ENCODE measurements at places on chromosomes 11 and 22.

- no peak for DNase-seq
Observed at GRCh38 chr22:41289671-41290070, 3.7 kb upstream of the RANGAP1 start.

GRCh38 chr11:30914143-30914762 lies 328.1 kb upstream of the MPPED2 start:
- DNase-seq = no peak

DNA sequence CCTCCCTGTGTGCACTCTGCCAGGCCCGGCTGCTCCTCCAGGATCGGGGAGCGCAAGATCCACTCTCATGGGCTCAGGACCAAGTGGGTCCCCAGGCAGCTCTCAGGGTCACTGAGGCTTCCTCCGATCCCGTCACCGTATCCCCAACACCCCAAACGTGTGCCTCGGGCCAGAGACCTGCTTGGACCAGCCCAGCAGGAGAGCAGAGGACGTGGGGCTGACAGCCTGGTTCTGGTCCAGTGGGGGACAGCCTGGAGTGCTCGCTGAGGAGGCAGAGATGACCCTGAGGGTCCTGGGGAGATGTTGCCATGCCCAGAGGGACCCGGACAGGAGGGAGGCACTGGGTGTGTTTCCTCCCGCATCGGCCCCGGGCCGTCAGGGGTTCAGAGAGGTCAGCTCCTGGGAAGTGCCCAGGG lies 1402.6 kb downstream of the BRD1 start:
- no peak for DNase-seq

DNA sequence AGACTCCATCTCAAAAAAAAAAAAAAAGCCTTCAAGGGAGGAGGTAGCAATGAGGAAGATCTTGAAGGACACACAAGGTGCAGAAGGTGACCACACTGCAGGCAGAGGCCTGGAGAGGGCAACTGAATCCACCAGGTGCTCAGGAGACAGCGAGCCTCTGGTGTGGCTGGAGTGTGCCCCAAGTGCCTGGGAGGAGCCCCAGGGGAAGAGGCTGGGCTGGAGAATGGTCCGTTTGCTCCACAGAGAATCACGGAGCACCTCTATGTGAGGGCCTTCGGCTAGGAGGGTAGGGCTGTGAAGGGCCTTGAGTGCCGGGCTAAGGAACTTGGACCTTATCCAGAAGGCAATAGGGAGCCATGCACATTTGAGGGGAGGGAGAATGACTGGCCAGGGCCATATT lies 50.3 kb downstream of the ARRB1 start:
- DNase-seq = no peak

GRCh38 chr11:47577460-47578041 lies 1.2 kb downstream of the KBTBD4 start:
- no peak for DNase-seq

DNA sequence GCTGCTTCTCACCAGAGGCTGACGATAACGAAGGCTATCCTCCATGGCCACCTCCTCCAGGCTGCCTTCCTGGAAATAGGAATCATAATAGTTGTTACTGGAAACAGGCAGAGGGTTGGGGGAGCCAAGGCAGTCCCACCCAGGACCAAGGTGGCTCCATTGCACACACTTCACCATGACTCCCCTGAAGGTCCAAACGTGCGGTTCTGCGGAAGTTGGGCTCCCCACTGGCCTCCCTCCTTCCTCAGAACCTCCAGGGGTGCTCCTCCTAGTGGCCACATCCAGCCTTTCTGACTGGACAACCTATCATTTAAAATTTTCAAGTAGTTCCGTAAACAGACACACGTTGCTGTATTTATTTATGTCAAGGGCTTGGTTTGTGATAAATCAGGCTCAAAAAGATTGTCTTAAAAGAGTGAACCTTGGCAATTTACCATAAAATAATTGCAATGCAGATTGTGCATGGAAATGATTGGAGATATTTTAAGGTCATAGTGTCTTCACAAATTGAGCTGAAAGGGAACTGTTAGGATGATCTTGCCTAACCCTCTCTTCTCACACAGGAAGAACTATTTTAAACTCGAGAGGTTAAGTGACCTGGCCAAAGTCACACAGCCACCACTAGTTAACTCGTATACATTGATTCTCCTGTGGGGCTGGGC lies 1.4 kb upstream of the TCN2 start:
- peak; percentile 19 for DNase-seq

DNA sequence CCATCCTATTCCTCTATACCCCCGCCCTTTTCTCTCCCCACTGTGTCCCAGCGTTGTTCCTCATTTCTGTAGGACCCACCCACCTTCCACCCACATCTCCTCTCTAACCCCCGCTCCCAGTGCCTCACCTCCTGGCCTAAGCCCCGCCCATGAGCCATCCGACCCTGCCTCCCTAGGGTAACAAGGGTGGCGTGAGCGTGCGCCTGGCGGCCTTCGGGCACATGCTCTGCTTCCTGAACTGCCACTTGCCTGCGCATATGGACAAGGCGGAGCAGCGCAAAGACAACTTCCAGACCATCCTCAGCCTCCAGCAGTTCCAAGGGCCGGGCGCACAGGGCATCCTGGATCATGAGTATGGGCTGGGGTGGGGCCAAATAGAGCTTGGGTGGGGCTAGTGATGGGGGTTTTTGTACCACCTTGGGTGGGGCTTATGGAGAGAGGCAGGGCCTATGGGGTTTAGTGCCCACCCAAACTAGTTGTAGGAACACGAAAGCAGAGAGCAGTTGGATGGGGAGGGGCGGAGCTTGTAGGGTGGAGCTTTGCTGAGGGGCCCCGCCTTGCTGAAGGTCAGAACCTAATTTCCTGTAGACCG lies 4.5 kb downstream of the INPP5J start:
- DNase-seq = no peak

GRCh38 chr11:79419120-79419519 lies 21.7 kb downstream of the TENM4 start:
- DNase-seq = peak; percentile 86

DNA sequence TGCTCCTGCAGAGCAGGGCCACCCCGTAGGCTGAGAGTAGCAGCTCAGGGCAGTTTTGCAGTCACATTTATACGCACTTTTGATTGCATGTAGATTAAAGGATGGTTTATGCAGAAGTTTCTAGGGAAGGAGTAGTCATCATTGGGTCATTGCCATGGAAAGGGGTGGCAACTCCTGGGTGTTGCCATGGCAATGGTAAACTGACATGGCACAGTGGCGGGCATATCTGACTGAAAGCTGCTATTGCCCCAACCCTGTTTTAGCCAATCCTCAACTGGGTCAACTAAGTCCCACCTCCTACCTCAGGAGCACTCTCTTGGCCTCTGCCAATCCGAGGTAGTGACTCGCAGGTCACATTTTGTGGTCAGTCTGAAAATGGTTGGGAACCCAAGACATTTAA lies 2.4 kb upstream of the ARSA start:
- DNase-seq = peak; percentile 45

GRCh38 chr11:44854741-44855492 lies 95.8 kb downstream of the TP53I11 start:
- no peak for DNase-seq

DNA sequence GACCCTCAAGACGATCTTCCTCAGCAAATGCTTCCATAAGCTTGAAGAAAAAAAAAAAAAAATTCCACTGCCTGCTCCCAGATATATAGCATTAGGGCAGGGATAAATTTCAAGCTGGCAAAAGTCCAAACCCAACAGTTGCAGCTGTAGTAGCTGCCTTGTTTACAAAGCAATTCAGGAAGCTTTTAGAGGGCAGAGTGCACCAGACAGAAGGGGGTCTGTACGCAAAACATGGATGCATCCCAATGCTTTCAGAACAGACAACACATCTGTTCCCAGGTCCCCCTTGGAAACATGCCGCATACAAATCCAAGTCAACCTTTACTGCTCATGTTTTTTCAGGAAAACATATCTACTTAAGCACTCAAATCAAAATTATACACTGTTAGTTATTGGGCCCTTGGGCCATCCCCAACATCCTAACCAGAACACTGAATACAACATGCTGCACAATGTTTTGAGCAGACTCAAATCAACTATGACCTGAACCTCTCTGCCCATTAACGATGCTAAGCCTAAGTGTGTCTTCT lies 94.5 kb downstream of the CADM1 start:
- no peak for DNase-seq

DNA sequence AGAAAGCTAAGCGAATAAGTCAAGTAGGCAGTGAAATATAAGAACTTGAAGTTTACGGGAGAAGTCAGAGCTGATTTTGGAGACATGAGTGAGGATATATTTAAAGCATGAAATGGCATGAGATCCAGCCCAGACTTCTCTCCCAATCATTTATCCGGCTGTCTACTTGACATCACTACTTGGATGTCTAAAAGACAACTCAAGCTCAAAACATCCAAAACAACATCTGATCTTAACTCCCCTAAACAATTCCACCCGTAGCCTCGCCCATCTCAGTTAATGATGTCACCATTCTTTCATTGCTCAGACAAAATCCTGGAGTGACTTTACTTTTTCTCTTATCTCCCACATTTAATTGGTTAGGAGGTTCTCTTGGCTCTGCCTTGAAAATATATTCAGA lies 44.5 kb downstream of the WEE1 start:
- no peak for DNase-seq

DNA sequence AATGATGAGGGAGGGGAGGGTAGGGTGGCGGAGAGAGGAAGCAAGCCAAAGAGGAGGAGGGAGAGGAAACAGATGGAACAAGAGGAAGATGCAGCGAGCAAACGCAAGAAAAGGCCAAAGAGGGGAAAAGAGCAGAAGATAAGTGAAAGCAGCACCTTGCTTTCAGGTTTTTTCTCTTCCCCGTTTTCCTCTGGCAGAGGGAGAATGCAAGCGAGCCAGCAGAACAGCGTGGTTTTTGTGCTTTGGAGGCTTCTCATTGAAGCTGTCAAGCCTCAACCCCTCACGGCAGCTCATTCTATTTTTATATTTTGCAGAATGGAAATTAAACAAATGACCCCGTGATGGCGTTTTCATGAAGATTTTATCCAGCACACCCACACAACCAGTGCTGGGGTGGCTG lies 67.1 kb upstream of the GRAMD1B start:
- no peak for DNase-seq

GRCh38 chr22:27295040-27295439 lies 506.5 kb downstream of the MN1 start:
- no peak for DNase-seq

DNA sequence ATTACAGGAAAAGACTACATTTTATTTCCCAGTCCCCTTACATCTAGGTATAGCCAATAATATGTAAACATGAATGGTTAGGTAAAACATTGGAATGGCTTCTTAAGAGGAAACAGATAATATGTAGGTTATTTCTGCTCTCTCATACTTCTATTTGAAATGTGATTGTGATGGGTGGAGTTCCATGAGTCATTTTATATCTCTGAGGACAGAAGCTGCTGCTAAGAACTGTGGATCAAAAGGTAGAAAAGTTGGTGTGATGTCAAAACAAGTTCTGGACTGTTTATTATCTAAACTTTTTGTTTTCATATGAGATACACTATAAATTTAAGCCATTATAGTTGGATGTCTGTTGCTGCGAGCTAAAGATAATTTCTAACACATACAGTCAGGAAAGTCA lies 799.4 kb upstream of the TENM4 start:
- no peak for DNase-seq

- peak; percentile 13 for DNase-seq
Observed at GRCh38 chr11:14288189-14288935, 70.6 kb downstream of the RRAS2 start.

GRCh38 chr22:33757041-33757801 lies 163.1 kb downstream of the LARGE1 start:
- no peak for DNase-seq

GRCh38 chr11:117565709-117566108 lies 231.3 kb downstream of the DSCAML1 start:
- no peak for DNase-seq

GRCh38 chr11:1774886-1775285 lies 11.2 kb upstream of the CTSD start:
- DNase-seq = no peak

DNA sequence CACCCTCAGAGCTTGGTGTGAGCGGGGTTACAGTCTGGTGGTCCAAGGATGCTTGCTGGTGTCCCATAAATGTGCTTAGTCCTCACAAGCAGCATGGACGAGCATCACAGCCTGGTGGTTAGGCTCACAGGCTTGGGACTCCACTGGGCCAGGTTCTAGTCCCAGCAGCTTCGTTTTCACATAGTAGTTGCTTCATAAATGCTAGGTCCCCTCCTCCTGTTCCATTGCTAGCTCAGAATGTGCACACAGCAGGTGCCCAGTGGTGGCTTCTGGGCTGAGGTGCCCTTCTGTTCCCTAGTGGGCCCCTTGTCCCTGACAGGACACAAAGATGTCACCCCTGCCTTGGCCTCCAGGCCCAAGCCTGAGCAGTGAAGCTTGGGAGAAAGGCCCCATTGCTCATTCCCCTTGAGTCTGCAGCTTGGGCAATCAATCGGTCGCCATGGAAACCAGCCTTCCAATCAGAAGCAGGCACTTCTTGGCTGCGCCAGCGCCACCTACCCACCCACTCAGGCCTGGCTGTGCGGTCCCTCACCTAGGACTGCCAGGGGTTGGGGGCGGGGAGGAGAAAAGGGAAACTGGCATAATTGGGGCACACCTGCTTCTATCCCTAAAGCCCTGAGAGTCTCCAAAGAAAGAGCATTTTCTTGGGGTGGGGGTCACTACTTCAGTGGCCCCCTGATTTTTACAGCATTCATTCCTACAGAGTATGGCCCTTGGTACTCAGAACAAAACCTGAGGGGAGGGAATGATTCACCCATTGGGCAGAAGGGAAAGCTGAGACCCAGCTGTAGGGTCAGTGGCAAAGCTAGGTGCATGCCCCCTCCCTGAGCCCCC lies 48.1 kb downstream of the CYTH4 start:
- DNase-seq = peak; percentile 75

DNA sequence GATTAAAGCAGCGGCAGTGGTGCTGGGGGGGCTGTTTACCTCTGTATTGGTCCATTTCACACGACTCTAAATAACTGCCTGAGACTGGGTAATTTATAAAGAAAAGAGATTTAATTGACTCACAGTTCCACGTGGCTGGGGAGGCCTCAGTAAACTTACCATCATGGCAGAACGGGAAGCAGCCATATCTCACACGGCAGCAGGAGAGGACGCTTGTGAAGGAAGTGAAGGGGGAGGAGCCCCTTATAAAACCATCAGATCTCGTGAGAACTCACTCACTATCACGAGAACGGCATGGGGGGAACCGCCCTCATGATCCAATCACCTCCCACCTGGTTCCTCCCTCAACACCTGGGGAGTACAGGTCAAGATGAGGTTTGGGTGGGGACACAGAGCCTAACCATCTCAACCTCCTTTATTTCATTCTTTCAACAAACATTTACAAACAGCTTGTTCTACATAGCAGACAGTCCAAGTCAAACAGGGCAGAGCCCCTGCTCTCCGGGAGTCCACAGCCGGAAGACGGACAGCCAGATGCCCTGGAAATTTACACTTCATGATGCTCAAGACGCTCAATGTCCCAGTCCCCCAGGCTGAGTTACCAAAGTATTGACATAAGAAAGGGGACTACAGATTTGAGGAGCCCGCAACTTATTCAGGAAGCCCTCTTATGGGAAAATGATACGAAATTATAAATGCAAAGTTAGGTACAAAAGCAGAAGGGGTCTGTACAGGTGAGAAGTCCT lies 26.3 kb upstream of the HMGXB4 start:
- DNase-seq = peak; percentile 4

- DNase-seq = no peak
Observed at GRCh38 chr11:2807801-2808241, 77.8 kb downstream of the CDKN1C start.
